ENCODE measurements at places on chromosomes 2 and 18.

- peak; percentile 14 for DNase-seq
These were observed 756 bp downstream of the ABI2 start for GRCh38 chr2:203328760-203329540.

DNA sequence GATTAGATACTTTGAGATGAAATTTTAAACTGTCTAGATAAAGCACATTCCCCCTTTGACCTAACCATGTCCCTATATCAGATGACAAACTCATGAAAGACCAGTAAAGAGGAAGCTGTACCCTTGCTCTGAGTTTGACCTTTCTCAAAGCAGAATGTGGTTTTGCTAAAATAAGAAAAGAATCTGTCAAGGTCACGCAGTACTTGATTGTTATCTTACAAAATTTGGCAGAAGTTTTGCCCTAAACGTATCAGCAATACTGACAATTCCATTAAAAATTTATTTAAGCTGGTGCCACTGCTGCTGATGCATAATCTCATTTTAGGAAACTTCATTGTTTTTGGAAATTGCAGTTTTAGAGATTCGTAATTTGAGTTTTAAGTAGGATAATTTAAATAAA lies 31.2 kb upstream of the GALM start:
- no peak for DNase-seq

GRCh38 chr2:227834423-227834822 lies 20.8 kb downstream of the CCL20 start:
- no peak for DNase-seq

- no peak for DNase-seq
These were observed 511.3 kb downstream of the FBXO15 start for GRCh38 chr18:73636355-73636754.

DNA sequence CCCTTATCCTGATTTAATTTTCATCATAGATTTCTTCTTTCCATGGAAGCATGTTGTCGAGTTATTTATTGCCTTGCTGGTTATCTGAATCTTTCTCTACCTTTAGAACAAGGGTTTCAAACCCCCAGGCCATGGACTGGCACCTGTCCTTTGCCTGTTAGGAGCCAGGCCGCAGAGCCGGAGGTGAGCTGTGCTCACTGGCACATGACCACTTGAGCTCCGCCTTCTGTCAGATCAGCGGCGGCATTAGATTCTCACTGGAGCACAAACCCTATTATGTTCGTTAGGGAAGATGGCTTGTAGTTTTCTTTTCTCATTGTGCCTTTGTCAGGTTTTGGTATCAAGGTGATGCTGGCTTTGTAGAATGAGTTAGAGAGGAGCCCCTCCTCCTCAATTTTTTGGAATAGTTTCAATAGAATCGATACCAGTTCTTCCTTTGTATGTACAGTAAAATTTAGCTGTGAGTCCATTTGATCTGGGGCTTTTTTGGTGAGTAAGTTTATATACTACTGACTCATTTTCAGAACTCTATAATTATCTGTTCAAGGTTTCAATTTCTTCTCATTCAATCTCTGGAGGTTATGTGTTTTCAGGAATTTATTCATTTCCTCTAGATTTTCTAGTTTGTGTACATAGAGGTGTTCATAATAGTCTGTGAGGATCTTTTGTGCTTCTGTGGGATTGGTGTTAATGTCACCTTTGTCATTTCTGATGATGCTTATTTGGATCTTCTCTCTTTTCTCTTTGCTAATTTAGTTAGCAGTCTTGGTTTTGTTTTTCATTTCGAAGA lies 668.0 kb upstream of the FAM98A start:
- peak; percentile 4 for DNase-seq

DNA sequence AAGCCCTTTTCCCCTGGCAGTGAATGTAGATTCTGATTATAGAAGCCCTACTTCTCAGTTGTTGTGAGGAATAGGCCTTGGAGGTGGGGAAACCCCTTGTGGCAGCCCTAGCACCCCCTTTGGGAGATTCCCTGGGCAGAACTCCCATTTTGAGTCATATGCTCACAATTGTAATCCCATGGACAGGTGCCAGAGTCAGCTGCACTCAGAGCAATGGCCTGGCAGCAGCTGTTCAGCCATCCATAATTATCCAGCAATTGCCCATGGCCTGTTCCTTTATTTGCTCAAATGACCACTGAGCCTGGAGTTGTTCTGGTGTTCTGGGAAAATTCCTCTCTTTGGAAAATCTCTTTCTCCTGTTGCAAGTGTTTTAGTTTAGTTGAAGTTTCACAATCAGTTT lies 71.7 kb downstream of the PTRHD1 start:
- DNase-seq, result peak; percentile 85

DNA sequence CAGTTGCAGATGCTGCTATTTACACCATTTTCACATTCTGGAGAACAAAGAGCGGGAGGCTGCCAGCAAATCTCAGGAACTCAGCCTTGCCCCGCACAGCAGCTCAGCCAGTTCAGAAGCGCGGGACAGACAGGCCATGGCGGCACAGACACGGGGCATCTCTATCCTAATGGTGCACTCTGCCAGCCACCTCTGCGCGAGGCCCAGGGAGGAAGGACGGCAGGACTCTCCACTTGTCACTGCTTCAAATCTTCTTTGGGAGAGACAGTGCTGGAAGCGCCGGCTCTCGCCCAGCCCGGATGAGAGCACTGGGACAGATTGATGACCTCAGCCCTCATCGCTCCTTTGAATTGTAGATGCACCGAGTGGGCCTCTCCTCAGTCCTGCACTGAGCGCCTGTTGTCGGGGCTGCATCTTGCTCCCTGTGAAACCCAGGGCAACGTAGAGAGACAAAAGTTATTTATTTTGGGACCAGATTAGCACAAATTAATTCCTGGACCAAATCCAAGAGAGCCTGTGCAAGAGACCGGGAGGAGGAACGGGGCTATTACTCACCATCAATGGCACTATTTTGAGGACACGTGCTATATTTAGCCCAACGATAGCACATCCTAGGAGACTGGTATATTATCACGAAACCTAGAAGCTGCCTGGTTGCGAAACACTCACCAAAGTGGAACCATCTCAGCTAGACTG lies 211.4 kb upstream of the SMIM21 start:
- no peak for DNase-seq

DNA sequence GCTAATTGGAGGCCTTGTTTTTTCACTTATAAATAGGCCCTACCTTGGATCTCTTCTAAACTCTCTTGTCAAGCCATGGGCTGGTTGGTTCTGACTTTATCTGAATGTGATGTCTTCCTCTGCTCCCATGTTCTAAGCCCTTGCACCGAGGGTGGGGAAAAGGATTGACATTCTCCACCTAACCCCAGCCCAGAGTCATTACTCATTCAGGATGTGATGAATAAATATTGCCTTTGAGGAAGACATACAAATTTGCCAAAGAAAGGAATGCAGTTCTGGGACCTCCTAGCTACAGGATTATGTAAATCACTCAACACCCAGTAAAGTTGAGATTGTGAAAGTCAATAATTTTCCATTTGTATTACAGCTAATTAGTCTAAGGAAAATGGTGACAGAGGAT lies 142.1 kb upstream of the LYPD6 start:
- no peak for DNase-seq

- no peak for DNase-seq
These were observed 665.4 kb upstream of the HS6ST1 start for GRCh38 chr2:128984081-128984480.
